GM03348 (cell line): ENCODE measurements at places on chromosomes 7 and 10.

DNA sequence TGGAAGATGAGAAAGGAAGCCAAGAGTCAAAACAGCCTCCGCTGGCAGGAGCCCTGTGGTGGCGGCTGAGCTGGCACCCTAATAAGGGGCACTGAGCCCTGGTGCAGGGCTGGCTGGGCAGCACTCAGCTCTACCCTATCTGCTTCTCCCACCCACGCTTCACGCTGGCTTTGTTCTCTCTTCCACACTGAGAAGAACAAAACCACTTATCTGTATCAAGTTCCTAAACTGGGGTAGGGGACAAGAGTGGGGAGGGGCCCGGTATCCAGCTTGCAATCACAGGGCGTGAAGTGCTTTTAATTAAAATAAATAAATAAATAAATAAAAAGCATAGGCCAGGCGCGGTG is 52.1 kb downstream of the FAM53B start:
- no peak for DNase-seq

DNA sequence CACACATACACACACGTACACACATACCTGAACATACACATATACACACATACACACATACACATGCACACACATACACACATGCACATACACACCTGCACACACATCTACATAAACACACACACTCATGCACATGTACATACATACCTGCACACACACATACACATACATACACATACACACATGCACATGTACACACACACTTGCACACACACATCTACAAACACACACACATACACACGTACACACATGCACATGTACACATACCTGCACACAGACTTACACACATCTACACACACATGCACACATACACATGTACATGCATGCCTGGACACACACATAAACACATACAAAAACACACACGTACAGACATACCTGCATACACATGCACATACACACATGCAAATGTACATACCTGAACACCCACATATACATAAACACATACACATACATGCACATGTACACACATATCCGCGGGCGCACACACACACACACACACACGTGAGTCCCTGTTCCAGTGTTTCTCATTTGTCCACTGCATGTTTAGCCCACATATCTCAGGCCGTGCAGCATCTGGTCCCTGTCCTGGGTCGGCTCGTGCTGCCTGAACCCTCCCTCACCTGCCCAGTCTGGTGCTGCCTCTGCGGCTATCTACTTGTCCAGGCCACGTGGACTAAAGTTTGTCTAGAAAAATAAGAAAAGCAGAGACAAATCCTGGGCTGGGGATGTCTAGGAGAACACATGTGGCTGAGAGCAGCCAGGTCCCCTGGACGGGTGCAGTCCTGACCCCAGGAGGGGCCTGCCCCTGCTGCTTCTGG is 238.7 kb downstream of the TCERG1L start:
- DNase-seq = no peak

GRCh38 chr7:45294559-45294958 is 137.0 kb downstream of the RAMP3 start:
- DNase-seq = no peak

GRCh38 chr10:133391761-133392518 is 2.0 kb upstream of the MTG1 start:
- DNase-seq = no peak

DNA sequence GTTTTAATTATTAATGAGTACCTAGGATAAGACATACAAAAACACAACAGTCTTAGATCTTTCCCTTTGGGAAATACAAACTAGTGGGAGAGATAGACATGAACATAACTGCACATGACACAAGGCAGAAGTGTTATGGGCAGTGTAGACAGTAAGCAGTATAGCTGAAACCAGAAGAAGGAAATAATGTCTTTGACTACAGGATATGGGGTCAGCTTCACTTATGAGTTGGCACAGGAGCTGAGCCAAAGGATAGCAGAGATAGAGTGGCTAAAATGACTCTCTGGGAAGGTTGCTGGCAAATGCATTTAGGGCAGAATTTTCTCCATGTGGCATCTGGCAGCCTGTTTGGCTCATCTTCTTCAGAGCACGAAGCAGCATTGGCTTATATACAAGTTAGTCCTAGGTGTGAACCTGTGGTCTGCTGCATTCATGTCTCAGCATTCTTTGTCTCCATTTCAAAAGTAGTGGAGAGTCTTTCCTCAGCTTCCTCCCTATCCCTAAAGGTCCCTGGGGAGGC is 60.3 kb upstream of the FEZF1 start:
- no peak for DNase-seq

DNA sequence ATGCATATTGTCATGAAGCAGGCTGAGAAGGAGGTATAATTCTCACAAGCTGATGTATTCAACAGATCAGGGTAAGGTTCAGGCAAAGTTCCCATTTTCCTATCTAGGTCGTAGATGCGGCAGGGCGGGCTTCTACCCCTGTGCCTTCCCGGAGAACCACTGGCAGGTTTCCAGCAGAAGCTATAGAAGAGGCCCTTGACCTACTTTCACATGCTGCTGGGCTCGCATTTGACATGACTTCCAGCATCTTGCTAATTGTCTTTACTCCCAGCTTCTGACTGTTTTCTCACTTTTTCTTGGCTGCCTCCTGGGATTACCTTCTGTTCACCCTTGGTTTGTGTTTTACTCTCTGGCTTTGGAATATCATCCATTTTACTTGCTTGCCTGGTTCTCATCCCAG is 32.6 kb upstream of the ORC5 start:
- no peak for DNase-seq
